ENCODE measurements at places on chromosomes 13 and 19.

DNA sequence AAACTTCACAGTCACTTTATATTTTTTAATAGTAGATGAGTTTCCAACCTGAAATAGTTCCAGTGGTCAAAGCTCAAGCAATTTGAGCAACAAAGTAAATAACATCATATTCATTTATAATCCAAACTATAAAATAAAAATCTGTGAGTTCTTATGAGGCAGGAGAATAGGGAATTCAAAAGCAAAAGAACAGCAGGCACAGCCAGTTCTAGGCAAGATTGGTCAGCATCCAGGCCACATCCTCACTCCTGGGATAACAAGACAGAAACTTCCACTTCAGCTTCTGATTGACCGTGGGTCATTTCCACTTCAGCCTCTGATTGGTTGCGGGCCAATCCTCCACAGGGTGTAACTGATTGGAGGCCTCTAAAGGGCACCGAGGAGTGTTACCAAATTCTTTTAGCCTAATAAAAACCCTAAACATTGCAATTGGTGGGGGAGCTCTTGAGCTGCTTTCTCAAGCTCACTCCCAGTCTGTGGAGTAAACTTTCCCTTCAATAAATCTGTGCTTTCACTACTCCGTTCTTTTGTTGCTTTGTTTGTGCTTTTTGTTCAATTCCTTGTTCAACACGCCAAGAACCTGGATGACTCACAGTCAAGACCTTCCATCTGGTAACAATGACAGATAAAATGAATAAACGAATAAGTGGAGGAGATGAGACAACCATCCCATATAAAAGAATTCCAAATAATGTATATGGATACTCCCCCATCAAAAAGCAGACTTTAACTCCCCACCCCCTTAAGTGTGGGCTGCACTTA lies 42.6 kb upstream of the AMER2 start:
- no peak for DNase-seq

GRCh38 chr19:2096034-2096479 lies at the start of gene MOB3A:
TSS of gene MOB3A (minus strand) at chr19:2096326. CDS start at chr19:2078560, 17,766 bp downstream.
- DNase-seq: peak; percentile 85

GRCh38 chr19:33728141-33728540 lies 68.5 kb upstream of the KCTD15 start:
- DNase-seq: no peak

DNA sequence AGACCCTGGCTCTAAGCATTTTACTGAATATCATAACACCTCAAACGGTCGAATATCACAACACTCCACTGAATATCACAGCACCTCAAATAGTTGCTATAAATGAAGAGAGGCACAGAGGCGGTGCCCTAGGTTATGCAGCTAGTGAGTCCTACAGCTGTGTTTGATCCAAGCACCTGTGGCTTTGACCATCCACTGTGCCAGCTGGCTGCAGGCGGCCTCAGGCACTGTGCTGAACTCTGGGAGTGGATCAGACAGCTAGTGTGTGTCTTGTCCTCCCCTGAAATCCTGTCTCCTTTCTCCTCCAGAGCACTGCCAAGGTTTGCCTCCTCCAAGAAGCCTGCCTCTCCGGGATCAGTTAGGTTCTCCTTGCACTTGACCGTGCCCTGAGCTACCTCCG lies 7.3 kb downstream of the NOSIP start:
- DNase-seq: no peak

DNA sequence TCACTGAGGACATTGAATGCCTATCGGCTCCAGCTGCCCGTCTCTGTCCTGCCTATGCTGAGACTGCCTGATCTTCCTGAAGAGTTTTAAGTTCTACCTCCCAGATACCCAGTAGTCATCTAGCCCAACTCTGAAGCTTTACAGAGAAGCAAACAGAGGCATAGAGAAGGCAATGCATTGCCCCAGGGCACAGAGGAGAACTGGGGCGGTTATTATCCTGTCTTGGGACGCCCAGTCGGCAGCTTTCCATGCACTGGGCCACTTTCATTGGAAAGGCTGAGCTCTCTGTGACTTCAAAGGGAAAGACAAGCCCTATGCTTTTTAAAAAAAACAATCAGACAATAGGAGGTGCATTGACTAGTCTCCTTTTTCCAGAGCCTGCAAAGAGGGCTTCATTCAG lies 71.6 kb downstream of the HSPH1 start:
- DNase-seq: no peak

DNA sequence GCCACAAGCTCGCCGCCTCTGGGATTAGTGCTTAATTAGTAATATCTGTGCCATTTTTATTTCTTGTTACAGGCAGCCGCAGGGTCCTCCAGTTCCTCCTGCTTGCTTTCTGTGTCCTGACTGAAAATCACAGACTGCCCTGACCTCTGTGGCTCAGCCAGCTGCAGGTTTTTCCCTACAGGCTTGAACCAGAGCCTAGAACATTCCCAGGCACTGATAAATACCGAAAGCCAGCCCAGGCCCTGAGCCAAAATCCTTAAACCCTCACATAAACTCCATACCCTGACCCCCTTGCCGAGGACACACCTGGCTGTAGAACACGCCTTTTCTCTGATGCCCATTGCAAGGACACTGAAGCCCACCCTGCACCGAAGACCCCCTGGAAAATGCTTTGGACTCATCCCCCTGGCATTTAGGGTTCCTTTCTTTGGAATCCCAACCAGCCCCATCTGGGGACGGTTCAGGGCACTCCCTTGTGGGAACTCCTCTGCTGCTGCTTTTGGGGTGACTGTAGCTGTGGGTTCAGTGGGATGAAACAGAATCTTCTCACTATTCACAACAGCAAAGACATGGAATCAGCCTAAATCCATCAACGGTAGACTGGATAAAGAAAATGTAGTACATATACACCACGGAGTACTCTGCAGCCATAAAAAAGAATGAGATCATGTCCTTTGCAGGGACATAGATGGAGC lies 15.5 kb downstream of the DPP9 start:
- no peak for DNase-seq

GRCh38 chr13:96771486-96772367 lies 222.5 kb downstream of the OXGR1 start:
- DNase-seq: no peak

DNA sequence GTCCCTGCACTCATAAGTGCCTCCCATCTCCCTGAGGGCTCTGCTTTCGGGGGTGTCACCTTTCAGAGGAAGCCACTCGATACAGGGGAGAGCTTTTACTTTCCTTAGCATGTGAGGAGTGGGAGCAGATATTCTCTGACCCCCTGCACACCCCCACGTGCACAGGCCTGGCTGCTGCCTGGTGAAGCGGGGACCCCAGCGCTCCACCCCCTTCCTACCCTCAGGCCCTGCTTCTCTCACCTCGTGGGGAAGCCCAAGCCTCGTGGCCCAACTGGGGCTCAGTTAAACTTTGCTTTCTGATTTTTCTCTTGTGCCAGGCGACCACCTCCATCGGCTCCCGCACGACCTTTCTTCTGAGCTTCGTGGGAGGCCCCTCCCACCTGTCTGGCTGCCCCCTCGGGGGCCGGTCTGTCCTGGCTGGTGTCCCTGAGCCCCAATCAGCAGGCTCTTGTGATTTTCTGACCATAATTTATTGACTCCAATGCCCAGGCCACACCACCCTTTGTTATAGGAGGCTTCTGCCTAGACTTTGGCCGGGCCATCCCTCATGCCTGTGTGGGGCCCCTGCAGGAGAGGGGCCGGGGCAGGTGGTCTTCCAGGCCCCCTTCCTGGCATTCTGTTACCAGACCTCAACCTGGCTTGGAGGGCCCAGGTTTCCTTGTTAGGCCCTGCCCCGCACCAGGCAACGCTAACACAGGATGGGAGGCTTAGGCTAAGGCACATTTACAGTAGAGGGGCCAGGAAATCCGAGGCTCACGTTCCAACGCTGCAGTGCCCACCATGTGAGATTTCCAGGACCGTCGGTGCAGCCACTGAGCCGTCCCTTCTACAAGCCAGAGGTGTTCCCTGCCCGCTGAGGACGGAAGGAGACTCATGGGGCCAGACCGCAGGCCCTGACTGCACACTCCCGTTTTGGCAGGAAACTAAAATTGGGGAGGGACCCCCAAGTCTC lies 3.7 kb downstream of the TMED1 start:
- no peak for DNase-seq

DNA sequence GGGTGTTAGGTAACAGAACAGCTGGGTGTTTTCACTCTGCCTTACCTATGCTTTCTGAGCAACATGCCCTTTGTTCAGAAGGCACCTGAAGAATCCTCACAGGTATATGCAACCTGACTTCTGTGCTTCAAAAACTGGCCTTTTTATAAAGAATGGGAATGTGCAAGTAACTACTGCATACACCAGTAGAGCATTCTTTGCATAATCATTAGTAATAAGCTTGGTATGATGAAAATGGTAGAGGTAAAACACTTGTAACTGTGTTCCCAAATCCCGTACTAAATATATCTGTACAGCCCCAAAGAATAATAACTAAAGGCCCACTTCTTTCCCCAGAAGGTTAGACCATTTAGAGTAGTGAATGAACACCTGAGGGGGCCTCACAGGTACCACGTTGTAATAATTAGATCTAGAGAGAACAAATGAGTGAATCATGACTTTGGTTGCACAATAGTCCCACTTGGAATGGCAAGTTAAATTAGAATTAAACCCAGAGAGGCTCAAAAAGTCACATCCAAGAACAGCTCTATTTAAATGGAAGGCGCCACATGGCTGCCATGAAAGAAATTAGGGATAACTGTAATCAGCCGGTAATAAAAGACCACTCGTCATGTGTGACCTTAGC lies 413.9 kb downstream of the KLF12 start:
- DNase-seq: no peak
